Activated naive CD4-positive, alpha-beta T cell (primary cell): ENCODE measurements at places on chromosomes 2 and 18.

GRCh38 chr18:77198663-77199062 lies 51.0 kb upstream of the GALR1 start:
- DNase-seq, result no peak

DNA sequence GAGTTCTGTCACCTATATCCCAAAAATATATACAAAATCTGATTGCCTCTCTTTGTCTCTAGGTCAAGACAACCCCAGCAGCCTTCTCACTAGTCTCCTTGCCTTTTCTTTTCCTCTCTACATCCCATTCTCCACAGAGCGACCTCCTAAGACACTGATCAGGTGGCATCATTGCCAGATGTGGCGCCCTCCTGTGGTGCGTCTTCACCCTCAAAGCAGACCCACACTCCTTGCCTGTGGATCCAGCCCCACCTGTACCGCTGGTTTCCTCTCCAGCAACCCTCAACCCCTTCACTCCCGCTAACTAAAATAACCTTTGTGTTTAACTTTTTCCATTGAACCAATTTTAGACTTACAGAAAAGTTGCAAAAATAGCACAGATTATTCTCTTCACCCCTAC lies 273.3 kb downstream of the GLI2 start:
- no peak for DNase-seq

DNA sequence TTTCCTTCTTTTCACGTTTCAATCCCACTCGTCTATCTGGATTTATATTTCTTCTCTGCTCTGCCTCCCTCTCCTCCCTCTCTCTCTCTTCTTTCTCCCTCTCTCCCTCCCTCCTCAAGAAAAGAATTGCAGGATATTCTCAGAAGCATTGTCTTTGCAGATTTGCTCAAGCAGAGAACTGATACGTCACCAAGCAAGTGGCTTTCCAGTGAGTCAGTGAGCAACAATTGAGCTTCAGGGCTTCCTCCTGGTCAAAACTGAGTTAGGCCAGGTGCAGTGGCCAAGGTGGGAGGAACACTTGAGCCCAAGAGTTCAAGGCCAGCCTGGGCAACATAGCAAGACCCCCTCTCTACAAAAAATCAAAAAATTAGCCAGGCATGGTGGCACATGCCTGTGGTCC lies 151.1 kb downstream of the SMAD2 start:
- no peak for DNase-seq

DNA sequence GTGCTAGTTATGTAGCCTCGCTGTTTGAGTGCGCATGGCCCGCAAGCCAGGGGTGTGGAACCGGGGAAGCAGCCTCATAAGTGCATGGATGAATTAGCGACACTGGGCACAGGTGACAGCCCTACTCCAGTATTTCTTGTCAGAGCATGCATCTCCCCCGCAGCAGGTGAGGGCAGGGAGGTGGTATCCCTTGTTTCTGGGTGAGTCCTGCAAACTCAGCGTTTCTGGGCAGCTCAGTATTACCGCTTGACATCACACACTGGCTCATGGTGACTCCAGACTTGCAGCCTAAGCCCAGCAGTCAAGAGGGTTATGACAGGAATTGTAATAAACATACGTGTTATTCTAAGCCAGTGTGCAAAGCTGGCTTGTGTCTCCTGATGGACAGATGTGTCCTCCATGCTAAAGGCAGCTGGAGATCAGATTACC lies 2.5 kb downstream of the CABLES1 start:
- DNase-seq, result no peak

- no peak for DNase-seq
These were observed 6.8 kb upstream of the ARHGAP25 start for GRCh38 chr2:68727683-68728375.

- no peak for DNase-seq
These were observed 1.7 kb downstream of the MBOAT2 start for GRCh38 chr2:9001778-9002177.

GRCh38 chr2:178877874-178878273 lies 70.7 kb upstream of the TTN start:
- no peak for DNase-seq

GRCh38 chr2:70118798-70119454 lies 31.6 kb downstream of the PCBP1 start:
- no peak for DNase-seq

DNA sequence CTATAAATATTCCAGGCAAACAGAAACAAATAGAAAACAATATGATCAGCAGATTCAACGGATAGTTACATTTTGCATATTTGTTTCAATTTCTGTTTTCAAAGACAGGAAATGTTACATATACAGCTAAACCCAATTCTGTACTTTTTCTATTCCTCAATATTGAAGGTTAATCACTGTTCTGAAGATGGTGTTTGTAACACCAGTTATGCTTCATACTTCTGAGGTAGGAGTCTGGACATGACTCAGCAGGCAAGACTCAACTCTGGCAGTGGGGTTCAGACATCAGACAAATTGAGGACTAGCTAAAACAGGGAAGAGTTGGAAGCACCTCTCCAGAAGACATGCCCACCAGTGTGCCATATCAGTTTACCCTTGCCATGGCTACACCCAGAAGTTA lies 16.6 kb downstream of the SERPINB13 start:
- DNase-seq, result no peak

- DNase-seq, result no peak
These were observed 17.1 kb downstream of the KRCC1 start for GRCh38 chr2:88038263-88039105.

DNA sequence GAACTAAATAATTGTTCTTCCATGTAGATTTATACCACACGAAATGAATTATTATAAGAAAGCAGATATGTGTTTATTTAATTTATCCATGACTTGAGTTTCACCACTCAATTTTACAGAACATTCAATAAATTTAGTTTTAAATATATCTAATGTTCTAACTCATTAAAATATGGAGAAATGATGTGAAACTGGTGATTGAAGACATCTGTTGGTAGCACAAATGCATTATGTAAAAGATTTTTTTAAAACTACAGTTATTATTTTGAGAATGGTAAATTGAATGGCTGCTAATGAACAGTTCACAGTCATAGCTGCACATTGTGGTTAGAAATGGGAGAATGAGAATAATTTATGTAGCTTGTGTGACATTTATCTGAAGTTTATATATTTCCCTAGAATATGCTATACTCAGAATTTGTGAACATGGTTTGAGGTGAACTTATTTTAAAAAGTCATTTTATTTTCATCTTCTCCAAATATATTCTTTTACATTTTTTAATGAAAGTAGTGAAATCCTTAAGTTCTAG lies 203.5 kb downstream of the DPP4 start:
- no peak for DNase-seq

GRCh38 chr2:191881982-191882816 lies 35.3 kb upstream of the CAVIN2 start:
- no peak for DNase-seq

- DNase-seq, result no peak
These were observed 92.8 kb downstream of the HDAC4 start for GRCh38 chr2:239307921-239308613.

DNA sequence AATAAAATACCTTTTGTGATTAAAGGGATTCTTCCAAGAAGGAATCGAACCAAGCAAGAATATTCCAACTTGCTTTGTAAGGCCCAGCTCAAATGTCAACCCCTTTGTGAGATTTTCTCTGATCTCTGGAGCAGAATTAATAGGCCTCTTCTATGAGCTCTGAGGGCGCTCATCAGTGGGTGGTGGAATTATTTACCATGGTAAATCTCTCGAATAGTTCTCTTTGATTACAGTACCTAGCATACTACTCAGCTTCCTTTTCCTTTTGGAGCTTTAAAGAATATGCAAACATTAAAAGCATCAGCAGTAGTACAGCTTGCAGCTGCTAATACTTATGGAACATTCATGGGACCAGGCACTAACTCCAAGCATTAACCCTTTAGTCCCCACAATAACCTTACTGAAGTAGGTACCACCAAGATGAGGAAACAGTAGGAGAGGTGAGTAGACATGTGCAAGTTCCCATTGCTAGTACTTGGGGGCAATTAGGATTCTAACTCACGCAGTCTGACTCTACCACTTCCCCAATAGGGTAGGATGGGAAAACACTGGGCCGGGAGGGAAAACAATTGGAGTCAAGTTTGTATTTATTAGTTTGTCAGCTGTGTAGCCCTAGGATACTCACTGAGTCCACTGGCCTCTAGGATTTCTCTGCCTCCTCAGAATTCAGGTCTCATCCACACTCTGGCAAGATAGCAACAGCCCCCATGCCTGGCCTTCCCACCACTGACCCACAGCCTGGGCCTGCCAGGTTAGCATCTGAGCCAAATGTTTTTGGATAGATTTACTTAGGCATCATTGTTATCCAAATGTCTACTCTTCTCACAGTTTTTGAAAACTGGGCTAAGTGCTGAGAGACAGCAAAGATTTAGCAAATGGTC lies 21.7 kb downstream of the ADD2 start:
- no peak for DNase-seq

DNA sequence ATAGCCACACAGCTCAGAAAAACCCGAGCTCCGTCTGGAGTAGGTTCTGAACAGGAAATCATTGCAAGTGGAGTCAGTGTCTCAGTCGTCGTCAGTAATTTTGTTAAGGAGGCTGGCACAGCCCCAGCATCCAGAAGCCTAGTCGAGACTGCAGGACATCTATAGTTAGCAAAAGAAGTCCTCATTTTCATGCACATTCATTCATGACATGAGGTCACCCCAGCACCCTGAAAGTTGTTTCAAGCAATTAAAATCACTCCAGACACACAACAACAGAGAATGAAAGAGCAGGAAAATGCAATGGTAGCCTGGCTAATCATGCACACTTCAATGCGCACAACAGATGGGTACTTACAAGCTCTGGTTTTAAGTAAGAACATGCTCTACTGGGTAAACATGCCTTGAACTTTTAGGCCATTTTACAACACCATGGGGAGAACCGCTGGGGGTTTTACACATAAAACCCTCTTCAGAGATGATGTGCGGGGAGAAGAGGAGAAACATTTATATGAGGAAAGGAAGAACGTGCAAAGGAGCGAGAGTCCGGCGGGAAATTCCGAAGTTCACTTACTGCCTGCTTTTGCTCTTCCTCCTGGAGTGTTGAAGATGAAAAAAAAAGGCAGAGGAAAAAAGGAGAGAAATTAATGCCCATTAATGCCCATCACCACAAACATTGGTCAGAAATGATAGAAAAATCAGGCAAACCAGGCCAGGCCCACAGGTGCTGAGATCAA lies 77.4 kb upstream of the DNMT3A start:
- DNase-seq, result no peak

DNA sequence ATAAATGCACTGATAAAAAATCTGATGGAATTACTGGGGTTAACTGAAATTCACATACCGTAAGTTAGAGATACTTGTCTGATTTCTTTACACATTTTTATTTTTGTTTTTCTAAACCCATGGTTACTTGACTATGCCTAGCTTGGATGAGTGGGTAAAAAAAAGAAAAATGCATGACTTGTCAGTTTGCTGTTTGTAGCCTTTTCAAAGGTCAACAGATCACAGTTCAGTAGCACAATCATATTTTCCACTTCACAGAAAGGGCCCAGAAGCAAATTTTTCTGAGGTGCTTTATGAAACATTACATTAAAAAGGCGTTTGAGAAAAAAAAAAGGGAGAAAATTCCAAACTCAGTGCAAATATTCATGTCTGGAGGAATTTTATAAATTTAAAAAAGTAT lies 16.4 kb downstream of the SLC16A14 start:
- DNase-seq, result no peak

DNA sequence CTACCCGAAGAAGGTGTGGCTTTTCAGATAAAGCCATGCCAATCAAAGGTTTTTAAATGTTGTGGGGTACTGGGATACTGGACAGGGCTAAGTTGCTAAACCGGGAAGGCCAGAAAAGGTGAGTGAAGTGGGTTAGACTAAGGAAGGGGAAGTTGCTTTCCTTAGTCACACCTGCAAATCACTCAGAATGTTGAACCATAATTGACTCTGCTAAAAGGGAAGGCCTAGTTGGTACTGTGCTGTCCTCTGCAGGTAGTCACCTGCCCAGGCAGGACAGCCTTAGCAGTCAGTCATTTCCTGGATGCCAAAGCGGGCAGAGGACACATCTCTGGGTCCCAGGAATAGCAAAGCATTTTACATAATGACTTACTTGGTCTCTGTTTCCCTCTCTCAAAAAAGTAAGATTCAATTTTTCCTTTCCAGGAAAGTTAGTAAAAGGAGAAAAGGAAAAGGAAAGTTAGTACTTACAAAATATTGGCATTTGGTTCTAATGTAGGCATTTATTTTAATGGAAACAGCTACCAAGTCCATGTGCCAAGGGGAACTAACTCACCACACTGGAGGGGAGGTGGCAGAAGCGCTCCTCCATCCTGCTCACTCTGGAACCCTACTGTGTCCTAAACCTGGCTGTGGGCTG lies 60.3 kb downstream of the RFTN2 start:
- DNase-seq, result no peak

DNA sequence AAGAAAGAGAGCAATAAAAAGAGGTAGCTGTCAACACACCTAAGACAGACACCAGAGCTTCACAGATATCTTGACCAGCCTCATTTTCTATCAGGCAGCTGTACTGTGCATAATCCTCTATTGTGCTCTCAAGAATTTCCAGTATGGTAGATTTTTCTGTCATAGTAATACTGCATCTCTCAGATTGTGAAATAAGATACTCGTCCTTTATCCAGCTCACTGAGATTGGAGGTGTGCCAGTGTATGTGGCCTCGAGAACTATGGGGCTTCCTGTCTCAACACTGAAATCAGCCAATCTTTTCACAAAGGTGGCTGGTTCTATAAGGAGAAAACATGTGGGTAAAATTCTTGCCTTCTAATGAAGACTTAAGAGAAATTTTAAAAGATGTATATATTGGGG lies 88.9 kb downstream of the TTN start:
- DNase-seq, result no peak

GRCh38 chr18:24778810-24779418 lies 318.5 kb downstream of the HRH4 start:
- DNase-seq, result no peak

GRCh38 chr2:74502147-74502719 lies 2.8 kb upstream of the LBX2 start:
- no peak for DNase-seq

DNA sequence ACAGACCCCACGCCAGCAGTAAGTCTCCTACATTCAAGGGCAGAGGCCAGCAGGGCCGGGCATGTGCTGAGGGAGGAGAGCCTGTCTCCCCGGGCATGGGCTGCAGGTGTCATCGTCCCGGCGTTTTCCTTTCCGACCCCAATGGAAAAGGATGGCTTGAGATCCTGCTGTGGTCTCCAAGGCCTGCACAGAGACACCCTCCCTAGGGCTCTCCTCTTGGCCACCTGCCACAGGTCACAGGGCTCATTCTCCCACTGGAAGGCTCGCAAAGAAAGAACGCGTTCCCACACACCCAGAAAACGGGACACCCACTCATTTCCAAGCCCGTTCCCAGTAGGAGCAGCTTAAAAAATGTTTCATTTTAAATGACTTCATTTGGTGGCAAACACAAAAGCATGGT lies 41.0 kb downstream of the DIPK1C start:
- DNase-seq, result no peak

- no peak for DNase-seq
These were observed 42.8 kb upstream of the KLF11 start for GRCh38 chr2:10000541-10000940.

- no peak for DNase-seq
These were observed 496 bp downstream of the SUCLG1 start for GRCh38 chr2:84458551-84459017.

GRCh38 chr18:45663403-45664045 lies 48.2 kb downstream of the SLC14A2 start:
- DNase-seq, result no peak
